HuH-7.5 (cell line): ENCODE measurements at places on chromosomes 1 and 21.

GRCh38 chr1:236156512-236157208 lies 14.3 kb downstream of the GPR137B start:
- no peak for DNase-seq

DNA sequence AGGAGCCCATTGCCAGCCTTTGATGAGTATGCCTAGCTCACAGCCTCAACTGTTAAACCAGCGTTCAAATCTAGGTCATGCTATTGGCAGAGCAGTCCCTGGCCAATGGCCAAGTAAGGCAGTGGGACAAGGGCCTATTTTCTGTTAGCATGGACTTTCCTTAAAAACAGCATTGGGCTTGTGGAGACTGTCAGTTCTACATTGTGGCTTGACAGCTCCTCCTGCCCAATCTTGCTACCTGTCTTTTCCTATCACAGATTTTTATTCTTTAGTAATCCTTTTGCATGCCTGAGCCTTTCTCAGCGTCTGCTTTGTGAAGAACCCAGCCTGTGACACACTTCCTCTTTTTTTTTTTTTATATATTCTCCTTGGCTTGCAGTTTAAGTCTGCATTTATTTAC lies 56.4 kb downstream of the DIP2A start:
- no peak for DNase-seq

- DNase-seq: no peak
Measured at GRCh38 chr1:218656301-218657037, 311.3 kb downstream of the TGFB2 start.

DNA sequence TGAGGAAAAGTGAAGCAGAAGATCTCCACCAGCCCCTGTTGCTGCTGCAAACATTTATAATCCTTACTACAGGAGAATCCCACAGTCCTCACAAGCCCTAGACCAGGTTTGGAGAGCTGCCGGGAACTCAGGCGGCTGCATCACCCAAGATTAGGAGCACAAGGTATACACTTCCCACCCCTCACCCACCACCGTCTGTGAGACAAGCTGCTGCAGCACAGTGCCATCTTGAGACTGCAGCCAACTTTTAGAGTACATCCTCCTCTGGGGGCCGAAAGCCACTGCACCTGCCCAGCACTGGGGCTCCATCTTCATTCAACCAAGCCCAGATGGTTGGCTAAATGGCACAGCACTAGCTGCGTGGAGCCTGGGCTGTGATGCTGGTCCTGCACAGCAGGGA lies 13.8 kb downstream of the OLFML3 start:
- no peak for DNase-seq

DNA sequence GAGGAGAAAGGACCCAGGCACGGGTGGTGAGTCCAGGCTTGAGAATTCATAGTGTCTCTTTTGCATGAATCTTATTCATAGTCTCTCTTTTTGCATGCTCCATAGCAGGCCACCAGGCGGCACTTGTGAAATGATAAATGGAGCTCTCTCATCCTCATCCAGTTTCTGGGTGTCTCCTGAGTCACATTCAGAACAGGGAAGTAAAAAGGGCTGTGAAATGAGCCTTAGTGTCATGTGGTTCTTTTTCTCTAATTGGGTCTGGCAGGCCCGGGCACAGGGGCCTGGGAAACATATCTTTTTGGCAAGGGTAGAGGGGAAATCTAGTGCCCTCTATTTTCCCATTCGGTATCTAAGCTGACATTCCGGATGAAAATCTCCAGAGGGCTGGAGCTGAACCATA lies 19.1 kb upstream of the NCF2 start:
- DNase-seq: no peak

- DNase-seq: no peak
Measured at GRCh38 chr1:110285316-110285715, 53.9 kb upstream of the RBM15 start.

- DNase-seq: no peak
Measured at GRCh38 chr1:46521414-46521813, 30.0 kb downstream of the KNCN start.

DNA sequence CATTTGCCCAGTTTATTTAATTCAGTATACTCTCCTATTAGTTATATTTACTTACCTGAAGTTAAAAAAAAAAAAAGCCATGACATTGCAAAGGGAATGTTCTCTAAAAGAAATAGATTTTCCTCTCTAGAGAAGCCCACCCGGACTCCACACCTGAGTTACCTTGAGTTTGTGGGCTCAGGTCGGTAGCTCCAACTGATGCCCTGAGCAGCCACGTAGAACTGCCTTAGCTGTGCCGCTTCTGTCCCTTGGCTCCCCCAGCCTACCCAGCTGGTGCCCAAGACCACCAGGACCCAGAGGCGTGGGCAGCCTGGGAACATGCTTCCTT lies 250 bp downstream of the F5 start:
- no peak for DNase-seq

- no peak for DNase-seq
Measured at GRCh38 chr1:932173-932510, 8.4 kb downstream of the SAMD11 start.

- DNase-seq: no peak
Measured at GRCh38 chr1:113103977-113104376, 31.0 kb downstream of the LRIG2 start.

DNA sequence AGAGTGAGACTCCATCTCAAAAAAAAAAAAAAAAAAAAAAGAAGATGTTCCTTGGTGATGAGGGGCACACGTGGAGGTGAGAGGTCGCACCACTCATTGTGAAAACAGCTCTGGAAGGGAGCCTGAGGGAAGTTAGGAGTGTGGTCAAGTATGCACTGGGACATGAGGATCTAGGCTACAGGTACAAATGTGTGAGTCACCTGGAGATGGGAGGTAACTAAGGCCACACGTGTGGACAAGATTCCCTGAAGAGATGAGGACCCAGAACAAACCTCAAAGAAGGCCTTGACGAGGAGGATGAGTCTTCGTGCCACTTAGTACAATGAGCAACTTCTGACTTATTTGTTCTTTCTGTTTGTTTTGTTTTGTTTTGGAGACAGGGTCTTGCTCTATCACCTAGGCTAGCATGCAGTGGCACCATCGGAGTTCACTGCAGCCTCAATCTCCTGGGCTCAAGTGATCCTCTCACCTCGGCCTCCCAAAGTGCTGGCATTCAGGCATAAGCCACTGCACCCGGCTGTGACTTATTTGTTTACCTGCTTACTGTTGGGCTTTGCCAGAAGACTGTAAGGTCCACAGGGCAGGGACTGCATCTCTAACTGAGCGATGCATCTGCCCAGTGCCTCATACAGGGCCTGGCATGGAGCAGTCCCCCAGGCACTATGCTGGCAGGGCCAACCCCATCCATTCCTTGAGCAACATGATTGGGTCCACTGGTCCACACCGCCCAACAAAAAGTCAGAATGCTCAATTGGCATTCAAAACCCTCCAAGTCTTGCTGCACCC lies 6.4 kb downstream of the ASAP3 start:
- DNase-seq: no peak
